Fibroblast of upper back skin (primary cell): ENCODE measurements at places on chromosomes 2 and 18.

DNA sequence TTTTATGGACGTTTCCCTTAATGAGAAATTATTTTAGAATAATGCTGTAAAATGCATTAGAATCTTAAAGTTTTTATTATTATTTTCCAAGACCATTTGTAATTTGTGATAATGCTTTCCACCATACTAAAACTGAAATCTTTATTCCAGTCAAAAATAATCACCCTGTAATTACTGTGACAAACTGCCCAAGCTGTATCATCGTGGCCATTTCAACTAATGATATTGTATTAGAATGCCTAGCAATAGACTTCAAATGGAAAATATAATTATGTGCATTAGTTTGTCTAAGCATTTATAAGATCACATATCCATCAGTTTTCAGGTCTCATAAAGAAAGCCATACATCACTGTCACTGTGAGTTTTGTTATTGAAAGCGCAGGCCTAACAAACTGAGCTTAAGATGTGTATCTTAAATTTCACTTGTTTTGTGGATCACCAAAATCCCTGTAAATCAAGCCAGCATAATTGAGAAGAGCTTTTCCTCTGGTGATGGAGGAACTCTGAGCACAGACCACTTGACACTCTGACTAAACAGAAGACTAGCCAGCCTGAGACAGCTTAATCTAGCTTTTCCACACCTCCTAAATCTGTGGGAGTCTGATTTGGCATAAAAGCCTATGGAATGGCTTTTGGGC lies 1312.2 kb upstream of the ACVR2A start:
- no peak for DNase-seq

DNA sequence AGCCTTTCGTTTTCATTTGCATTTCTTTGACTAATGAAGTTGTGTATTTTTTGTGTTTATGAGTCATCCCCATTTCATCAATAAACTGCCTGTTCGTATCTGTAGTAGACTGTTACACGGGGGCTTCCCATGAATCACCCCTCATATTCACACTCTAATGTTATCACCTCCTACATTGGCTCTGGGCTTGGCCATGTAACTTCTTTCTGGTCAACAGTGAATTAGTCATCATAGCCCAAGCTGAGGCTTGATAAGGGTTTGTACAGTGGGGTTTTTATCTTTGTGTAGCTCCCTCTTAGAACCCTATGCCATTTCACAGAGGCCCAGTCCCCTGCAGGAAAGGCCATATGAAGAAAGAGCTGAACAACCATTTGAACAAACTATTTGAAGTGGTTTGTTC lies 151.0 kb downstream of the CCBE1 start:
- peak; percentile 43 for DNase-seq

DNA sequence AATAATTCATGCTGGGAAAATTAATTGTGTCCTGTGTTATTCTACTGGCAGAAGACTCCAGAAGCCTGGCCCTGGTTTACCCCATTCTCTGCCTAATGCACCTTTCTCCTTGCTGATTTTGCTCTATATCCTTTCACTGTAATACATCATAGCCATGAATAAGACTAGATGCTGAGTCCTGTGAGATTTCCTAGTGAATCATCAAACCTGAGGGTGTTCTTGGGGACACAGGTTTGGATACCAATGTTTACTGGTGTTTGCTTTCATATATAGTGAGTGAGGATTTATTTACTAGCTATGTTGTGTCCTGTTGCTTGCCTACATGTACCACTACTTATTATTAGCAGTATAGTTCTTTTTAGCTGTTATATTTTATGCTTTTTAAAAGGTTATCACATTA lies 6.5 kb downstream of the METTL5 start:
- DNase-seq: no peak

DNA sequence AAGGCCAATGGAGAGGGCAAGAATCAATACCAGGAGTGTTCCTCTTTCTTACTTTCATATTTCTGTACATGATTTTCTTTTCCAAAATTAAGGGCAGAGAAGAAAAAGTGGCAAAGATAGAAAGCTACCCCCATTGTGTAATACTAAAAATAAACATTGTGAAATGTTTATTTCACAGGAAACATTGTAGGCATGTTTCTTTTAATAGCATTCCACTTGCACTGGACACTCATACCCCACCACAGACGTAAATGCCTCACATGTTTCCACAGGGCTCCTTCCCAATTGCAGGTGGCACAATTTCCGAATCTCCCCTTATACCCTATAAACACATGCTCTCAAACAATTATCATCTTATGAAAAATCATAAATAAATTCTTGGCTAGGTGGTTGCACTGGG lies 645.1 kb upstream of the SETBP1 start:
- DNase-seq: no peak

GRCh38 chr18:58584200-58585127 lies 44.4 kb downstream of the ALPK2 start:
- DNase-seq: peak; percentile 93

GRCh38 chr2:126826491-126826890 lies 72.2 kb upstream of the TEX51 start:
- no peak for DNase-seq

- DNase-seq: no peak
Measured at GRCh38 chr18:56559044-56559443, 79.3 kb downstream of the TXNL1 start.

DNA sequence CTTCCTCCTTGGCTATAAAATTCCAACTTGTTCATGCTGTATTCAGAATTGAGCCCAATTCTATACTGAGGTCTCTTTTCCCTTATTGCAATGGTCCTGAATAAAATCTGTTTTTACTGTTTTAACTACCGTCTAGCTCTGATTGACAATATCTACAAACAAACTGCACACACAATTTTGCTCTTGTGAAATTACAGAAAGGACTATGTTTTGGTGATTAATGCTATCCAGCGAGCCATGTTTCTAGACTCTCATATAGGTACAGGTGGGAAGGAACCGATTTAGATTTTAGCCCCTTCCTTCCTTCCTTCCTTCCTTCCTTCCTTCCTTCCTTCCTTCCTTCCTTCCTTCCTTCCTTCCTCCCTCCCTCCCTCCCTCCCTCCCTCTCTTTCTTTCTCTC lies 254.4 kb downstream of the SLC4A3 start:
- no peak for DNase-seq

- no peak for DNase-seq
Measured at GRCh38 chr2:207276858-207277257, 111.1 kb upstream of the KLF7 start.

GRCh38 chr2:43345872-43346271 lies 119.5 kb upstream of the ZFP36L2 start:
- DNase-seq: no peak

- DNase-seq: no peak
Measured at GRCh38 chr2:120261387-120262006, 8.8 kb downstream of the RALB start.

GRCh38 chr18:21855432-21855831 lies 114.8 kb downstream of the MIB1 start:
- DNase-seq: no peak

DNA sequence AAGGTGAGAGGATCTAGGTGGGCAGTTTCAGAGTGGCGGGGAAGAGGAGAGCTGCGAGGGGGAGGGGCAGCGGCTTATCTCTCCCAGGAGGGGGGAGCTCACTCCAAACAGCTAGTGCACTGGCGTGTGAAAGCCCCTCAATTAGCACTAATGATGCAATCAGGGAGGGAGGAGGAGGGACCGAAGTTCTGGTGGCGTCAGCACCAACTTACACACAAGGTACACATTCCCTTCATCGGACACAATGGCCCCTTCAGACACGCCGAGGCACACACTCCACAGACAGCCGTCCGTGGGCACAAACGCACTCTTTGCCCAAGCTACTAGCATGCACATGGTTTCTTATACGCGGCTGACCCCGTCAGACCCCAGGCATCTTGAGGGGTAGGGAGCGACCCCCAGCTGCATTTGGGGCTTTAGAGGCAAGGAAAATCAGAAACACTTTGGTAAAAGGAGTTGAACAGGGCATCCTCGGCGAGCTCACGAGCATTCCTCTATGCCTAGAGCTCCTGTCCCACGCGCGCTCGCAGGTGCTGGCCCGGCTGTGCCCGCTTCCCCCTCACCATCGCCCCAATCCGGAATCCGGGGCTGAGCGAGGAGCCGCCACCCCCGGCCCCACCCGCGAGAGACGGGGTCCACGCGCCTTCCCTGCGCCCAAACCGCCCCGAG lies 868 bp upstream of the PKDCC start:
- DNase-seq: no peak

DNA sequence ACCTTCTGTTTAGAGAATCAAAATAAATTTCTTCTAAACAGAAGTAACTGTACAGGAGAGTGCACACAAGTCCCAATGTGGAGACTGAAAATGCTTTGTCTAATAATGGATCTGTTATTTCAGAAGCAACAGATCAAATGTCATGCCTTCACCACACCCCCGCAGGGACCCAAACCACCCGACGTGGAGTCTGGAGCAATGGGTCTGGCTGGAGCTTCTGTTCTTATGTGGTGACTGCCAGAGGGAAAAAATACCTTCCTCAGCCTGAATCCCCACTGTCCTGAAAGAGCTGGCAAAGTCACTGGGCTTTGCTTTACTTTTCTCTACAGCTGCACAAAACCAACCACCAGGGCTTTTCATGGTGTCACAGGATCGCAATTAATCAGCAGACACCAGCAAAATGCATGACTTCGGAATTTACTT lies 119.0 kb upstream of the ZFP36L2 start:
- peak; percentile 53 for DNase-seq

DNA sequence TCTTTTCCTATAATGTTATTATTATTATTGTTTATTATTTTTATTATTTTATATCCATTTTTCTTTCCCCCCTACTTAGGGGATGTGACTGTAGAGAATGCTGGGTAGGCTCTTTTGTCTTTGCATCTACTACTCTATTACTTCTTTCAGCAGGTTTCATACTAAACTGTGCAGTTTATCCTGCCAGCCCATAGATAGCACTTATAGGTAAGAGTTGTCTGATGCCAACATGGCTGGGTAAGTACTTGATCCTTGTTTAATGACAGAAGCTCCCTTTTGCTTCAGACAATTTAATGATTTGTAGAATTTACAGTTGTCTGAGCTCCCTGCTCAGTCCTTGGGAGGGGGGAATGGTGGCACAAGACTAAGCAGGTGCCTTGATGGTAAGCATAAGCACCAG lies 262.9 kb upstream of the CDH2 start:
- peak; percentile 17 for DNase-seq

DNA sequence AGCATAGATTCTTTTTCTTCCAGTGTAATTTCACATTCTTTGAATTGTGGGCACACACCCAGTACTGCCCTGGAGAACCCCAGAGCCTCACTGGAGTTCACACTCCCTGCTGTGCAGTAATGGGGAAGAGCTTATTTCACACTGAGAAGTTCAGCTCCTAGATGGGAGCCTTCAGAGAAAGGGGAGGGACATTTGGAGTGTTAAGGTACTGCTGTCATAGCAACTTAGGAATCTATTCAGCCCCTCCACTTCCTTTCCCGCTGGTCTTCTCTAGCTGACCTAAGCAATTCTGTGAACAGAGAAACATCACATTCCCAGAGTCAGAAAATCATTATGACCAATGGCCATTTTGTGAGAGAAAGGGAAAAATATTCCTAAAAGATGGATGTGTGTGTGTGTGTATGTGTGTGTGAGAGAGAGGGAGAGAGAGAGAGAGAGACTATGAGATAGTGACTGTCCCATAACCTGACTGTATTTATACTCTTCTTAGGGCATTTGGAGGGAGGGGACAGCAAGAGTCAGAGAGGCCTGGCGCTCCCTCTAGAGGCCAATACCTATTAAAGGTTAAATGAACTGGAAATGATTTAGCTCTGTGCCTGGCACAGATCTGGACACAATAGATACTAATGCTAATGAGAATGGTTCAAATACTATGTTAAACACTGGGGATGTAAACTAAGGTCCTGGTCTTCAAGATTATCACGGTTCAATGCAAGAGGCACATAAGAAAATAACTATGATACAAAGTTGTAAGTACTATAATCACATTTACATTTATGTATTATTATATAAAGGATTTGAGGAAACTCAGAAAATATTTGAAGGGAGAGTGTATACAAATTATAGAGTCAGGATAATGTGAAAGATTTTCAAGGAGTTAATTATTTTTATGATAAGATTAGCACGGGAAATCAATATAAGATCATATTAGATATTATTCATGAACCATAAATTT lies 41.5 kb upstream of the RPE start:
- peak; percentile 46 for DNase-seq

GRCh38 chr18:39960550-39960949 lies 1994.5 kb upstream of the PIK3C3 start:
- DNase-seq: peak; percentile 70

- peak; percentile 36 for DNase-seq
Measured at GRCh38 chr2:5690286-5690685, 1.9 kb upstream of the SOX11 start.

- DNase-seq: peak; percentile 81
Measured at GRCh38 chr2:160583146-160583535, 89.5 kb upstream of the RBMS1 start.

GRCh38 chr2:1248187-1248586 lies 165.1 kb upstream of the TPO start:
- DNase-seq: no peak

DNA sequence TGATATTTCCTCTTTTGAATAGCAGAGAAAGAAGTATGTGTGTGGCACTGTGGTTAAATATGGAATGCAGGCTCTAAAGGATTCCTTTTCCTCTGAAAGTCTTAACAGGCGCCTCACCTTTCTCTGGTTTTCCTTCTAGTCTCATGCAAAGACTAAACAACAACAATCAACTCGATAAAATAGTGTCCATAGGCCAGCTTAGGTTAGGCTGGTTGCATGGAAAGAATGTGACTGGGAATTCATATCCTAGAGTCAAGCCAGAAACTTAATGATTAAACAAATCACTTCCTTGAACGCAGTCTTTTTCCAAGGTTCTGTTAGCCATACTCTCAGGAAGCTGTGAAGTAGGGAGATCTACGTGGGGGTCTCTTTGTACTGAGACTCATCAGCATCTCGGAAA lies 800.8 kb upstream of the ID2 start:
- DNase-seq: peak; percentile 81

DNA sequence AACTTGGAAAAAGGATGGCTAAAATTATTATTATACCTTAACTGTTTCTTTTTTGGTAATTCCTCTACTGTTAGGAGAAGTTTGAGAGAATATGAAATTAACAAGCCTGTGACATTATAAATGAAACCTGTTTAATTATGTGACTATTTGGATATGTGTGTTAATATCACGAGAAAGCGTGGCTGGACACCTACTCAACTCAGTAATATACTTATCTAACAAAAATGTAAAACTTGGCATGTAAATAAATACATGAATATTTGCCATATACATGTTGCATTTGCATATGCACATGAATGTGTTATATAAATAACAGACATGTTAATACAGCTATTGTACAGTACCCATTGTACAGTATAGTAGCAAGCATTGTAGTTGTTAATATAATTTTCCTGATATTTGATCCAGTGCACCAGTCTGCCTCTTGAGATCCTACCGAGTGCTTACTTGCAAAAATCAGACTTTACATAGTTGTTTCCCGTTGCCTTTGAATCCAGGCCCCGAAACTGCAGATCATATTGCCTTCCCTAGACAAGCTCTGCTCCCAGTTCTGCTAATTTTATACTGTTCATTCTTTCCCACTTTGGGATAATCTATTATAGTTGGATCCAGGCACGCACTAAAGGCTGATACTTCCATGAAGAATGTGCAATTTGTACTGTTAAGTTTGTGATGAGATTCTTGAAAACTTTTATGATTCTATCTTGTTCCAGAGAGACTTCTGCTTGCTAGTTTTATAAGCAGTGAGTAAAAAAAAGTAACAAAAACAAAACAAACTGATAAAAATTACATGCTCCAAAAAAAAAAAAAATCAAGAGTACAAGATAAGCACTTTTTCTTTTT lies 395.6 kb downstream of the ARHGAP15 start:
- no peak for DNase-seq

- DNase-seq: no peak
Measured at GRCh38 chr2:60796573-60797509, 40.8 kb downstream of the PAPOLG start.

- DNase-seq: peak; percentile 67
Measured at GRCh38 chr2:72579591-72580180, 246.1 kb downstream of the EXOC6B start.
